ENCODE measurements at places on chromosomes 7 and 10. TPM values are rescaled to one million over a fixed set of nuclear protein-coding genes. Genes with fewer than 3 reads are reported as not detected.

OR2A7 gene
- 0.22 TPM for total RNA-seq

AKR1B15 gene
- not detected for total RNA-seq

CYP26C1 gene
- 0.10 TPM for total RNA-seq

CDH23 gene
- 2.0 TPM for total RNA-seq

Measured in glutamatergic neuron (in vitro differentiated cells).